ENCODE measurements at places on chromosomes 6 and 20.

DNA sequence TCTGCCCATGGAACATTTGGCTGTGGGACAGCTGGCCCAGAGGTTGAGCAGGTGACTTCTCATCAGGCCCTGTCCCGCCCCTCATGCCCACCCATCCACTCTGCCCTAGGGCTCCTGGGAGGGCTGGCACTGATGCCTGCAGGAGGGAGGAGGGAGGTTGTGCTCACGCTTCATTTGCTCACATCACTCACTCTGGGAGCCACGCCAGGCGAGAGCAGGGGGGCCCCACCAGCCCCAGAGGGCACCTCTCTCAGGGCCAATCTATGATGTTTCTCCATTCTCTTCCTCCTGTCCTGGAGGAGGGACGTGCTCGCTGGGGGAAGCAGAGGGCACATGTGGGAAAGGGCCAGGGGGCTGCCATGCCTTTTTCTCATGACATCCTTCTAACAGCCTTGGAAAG is 10.9 kb upstream of the GLP1R start:
- no peak for DNase-seq

GRCh38 chr20:43721429-43722152 is 5.2 kb downstream of the GTSF1L start:
- DNase-seq, result no peak

GRCh38 chr6:125245523-125246264 is 56.1 kb downstream of the HDDC2 start:
- DNase-seq, result no peak

GRCh38 chr20:53942472-53942816 is 128.0 kb downstream of the BCAS1 start:
- no peak for DNase-seq

GRCh38 chr6:86730216-86730615 is 207.1 kb upstream of the HTR1E start:
- no peak for DNase-seq

DNA sequence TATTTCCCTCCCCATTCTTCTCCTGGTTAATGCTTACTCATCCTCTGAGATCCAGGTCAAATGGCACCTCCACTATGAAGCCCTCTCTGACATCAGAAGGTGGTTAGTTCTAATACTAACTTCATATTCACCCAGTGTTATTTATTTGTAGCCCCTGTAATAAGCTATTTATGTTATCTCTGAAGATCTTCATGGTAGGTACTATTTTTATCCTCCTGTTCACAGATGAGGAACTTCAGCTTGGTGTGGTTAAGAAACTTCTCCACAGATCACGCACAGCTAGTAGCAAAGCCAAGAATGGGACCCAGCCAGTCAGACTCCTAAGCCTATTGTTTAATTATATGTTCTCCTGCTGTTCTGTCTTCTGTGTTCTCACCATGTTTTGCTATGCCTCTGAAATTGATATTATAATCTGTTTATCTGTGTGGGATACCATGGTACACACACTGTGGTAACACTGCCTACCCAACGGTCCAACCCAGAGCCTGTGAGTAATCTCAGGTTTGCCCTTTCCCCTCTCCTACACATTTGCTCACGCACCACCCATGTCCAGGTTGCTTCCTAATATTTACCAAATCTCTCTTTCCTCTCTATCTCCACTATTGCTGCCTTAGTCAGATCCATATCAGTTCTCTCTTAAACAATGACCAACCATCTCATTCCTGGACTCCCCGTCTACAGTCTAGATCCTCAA is 98.4 kb downstream of the IPCEF1 start:
- DNase-seq, result no peak

DNA sequence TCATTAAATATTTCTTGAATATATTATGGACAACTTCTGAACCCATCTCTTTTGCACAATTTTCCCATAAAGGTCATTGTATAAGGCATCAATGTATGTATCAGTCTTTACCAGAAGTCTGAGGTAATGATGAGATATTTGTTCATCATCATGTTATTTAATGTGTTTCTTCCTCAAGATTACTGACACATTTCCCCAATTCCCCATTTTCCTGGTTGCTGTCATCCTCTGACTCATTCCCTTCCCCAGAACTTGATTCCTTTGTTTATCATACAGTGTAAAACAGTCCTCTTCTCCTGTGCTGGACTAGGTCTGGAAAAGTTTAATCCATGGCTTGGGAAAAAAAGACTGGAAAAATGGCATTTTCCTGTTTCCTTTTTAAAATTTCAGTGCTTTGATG is 107.9 kb upstream of the FLRT3 start:
- no peak for DNase-seq

DNA sequence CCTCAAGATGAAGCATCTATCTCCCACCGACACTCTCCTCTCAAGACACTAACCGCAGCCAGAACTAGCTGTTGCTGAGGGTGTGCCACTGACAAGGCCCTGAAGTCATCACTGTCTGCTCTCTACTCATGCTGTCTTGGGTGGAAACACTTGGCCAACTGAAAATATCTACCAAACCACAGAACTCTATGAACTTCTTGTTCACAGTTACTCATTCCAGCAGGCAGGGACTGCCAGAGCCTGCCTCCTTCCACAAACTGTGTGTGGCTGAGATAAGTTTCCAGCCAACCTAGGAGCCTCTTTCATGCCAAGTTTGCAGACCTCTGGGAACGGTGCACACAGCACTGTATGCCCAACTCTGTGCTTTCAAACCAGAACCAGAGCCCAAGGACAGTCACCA is 45.5 kb upstream of the NXT1 start:
- DNase-seq, result no peak

DNA sequence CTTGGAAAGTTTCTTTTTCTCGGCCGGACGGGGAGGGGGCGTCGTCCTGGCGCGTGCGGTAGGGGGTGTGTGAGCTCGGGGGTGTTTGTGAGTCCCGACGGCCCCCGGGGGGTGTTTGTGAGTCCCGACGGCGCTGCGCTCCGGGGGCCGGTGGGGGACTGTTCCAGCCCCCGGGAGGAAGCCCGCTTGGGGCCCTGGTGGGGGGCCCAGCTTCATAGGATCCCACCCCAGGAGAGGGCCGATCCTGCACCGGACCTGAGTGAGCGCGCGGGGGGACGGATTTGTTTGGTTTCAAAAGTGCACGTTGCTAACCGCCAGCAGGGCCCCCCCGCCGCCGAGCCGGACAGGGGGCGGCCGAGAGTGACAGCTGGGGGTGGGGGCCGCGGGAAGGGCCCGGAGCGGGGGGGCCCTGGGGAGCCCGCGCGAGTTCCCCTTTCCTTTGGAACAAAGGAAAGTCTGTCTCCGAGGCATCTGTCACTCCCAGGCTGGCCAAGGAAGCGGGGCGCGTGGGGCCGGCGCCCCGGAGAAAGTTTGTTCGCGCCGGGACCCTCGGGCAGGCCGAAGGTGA is 485 bp downstream of the TGIF2 start:
- no peak for DNase-seq

DNA sequence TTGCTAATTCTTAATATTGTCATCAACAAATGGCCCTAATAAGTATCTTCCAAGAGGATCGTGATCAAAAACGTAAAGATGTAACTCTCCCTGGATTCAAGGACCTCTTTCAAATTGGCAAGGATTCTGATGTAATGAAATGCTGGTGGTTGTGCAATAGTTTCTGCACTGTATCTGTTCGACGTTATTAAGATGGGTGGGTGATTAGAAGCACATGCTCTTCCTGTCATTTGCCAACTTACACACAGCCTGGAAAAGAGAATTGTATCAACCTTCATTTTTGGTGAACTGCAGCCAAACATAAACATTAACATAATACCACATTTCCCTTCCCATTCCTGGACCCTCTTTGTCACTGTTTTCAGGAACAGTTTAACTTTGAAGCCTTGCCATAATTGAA is 9.8 kb downstream of the FOXQ1 start:
- DNase-seq, result no peak

DNA sequence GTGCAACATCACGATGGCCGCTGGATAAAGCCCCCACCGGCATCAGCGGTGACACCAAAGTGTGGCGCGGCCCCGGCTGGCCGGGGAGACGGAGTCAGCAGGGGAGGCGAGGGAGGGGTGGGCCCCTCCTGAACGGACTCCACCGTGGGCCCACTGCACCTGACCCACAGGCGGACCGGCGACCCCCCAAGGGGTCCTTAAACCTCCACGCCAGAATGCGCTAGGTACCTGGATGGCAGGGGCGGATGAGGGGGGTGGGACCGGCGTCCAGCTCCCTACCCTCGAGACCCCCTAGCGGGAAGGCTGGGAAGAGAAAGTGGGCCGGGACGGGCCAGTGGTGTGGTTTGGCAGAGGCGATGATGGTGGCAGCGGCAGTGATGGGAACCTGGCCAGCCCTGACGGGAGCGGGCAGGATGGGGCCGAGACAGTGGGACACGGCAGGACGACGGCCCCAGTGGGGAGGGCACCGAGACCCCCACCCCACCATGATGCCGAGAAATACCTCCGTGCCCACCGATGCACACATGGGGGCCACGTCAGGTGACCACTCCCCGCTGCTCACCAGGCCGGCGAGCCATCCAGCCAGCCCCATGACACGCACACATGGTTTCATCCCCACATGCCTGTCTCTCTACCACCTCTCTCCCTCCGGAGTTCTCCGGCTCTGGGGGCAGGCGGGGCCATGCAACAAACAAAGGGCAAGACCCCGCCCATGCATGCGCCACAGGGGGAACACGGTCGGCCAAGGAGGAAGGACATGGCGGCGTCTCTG is 771.9 kb upstream of the DEFB115 start:
- no peak for DNase-seq

DNA sequence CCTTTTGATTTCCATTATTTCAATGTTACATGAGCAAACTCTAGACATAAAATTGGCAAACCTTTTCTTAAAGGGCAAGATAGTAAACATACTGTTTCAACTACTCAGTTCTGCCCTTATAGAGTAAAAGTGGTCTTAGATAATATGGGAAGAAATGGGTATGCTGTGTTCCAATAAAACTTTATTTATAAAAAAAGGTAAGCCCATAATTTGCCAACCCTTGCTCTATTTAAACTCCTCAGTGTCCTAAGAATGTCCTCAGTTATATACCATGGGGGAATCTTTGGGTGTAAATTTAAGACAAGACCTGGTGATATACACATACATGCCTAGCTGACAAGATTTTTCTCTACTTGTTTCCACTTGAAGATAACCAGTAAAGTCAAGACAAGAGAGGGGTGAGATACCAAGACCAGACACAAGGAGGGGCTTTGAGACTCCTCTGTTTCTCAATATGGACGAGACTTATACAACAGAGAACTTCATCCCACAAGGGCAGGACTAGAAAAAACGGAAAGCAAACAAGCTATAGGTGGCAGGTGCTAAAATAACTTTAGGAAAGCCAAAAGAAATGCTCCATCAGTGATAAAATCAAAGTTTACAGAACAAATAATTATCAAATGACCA is 10.5 kb downstream of the SNX3 start:
- DNase-seq, result no peak

DNA sequence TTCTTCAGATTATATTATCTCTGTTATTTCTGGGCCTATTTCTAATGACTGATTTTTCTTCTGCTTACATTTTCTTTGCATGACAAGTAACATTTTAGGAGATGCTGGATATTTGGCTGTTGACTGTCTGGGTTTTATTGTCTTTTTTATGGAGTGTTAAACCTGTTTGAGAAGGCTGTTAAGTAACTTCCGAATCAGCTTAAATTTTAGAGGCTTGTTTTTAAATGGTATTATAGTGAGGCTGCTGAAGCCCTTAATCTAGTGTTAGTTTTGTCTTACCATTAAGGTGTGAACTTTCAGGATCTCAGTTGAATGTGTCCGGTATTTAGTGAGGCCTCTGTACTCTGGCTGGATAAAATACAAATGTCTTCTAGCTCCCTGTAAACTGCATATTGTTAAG is 109.8 kb downstream of the EYA4 start:
- DNase-seq, result no peak

GRCh38 chr6:137958811-137959565 is 91.9 kb downstream of the TNFAIP3 start:
- DNase-seq, result no peak

- no peak for DNase-seq
Measured at GRCh38 chr6:169800116-169800667, 48.8 kb downstream of the ERMARD start.

DNA sequence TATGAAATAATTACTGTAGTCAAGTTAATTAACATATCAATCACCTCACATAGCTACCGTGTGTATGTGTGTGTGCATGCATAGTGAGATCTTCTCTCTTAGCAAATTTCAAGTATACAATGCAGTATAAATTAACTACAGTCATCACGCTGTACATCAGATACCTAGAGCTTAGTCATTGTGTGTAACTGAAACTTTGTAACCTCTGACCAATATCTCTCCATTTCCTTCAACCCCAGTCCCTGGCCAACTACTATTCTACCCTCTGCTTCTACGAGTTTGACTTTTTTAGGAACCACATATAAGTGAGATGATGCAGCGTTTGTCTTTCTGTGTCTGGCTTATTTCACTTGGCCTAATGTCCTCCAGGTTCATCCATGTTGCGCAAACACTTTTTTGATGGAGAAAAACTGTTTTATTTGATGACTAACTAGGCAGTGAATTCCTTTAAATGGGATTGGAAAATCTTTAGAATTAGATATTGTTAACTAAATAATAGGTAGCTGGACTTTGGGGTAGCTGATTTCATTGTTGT is 459.5 kb downstream of the DHX35 start:
- no peak for DNase-seq

GRCh38 chr6:96235927-96236326 is 220.2 kb downstream of the FUT9 start:
- DNase-seq, result no peak

GRCh38 chr6:39420300-39421265 is 98.1 kb upstream of the KCNK16 start:
- DNase-seq, result no peak

DNA sequence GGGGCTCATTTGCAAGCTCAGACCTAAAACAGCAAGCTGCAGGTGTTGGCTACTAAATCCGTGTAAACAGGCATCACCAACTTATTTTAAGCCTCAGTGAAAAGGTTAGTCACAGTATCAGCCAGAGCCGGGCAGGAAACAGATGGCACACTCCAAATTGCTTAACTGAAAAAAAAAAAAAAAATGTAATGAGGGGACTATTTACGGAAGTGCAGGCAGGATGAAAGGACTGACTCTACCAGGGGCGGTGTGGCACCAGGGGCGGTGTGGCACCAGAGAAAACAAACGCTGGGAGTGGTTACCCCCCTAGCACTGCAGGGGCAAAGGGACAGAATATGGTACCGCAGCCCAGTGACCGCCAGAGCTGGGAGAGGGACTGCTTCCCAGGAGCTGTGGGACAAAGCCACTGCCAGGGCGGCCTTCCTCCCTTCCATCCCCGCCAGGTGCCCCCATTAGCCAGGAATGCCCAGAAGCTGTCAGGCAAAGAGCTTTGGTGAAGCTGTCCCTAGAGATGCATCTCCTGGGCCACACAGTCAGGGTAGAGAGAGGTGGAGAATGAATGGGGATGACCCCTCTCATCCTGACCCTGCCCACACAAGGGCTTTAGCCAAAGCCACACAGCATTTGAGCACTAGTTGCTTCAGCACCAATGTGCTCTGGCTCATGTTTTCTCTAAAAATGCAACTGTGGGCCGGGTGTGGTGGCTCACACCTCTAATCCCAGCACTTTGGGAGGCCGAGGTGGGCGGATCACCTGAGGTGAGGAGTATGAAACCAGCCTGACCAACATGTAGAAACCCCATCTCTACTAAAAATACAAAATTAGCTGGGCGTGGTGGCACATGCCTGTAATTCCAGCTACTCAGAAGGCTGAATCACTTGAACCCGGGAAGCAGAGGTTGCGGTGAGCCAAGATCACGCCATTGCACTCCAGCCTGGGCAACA is 39.6 kb upstream of the GFOD1 start:
- DNase-seq, result peak; percentile 78
